CD4-positive, alpha-beta T cell treated with Interleukin-4 for 1 hour (primary cell): ENCODE measurements at places on chromosomes 1 and 21.
A peak's percentile ranks its signal among the peaks of the same experiment; 100 is the strongest.

DNA sequence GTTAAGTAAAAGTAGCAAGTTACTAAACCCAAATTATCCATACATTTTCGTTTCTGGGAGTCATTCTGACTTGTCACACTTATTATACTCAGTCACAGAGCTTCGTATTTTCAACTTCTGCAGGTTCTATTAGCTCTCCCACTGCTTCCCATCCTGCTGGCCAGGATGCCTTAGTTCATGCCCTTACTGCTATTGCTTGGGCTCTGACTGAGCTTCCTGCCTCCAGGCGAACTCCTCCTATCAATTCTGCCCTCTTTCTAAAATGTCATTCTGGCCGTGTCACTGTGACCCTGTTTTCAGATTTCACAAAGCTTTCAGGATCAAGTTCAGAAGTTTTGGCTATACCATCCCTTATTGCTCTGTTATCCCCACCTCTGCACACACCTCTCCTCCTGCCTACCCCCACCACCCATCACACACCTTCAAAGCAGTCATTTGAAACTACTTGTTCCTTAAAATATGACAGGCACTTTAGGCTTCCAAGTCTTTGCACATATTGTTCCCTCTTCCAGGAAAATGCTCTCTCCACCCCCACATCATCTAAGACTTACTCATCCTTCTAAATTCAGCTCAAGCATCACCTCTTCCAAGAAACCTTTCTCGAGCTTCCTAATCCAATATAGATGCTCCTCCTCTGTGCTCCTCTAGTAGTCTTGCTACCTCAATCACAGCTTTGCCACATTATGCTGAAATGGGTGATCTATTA is 278.0 kb downstream of the BRINP2 start:
- no peak for DNase-seq

GRCh38 chr1:60129911-60130310 is 56.3 kb upstream of the C1orf87 start:
- no peak for DNase-seq

- no peak for DNase-seq
These were observed 3.3 kb downstream of the FNDC10 start for GRCh38 chr1:1596493-1597274.

- peak; percentile 43 for DNase-seq
These were observed 61.6 kb downstream of the KIF14 start for GRCh38 chr1:200558866-200559459.

DNA sequence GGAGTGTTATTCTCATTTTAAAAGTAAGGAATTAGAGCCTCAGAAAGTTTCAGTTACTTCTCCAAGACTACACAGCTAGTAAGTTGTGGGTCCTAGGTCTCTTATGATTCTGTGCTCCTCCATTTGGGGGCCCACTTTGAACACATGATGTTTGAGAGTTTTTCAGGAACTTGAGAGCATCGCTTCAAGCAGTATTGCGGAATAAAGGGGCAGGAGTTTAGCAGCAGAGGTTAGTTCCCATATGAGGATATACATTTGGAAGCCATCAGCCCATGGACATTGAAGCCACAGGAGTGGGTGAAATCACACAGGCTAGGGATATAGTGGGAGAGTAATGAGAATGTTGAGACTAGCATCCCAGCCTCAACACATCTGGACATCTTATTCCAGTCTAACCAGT is 143.2 kb downstream of the RASAL2 start:
- DNase-seq: no peak

DNA sequence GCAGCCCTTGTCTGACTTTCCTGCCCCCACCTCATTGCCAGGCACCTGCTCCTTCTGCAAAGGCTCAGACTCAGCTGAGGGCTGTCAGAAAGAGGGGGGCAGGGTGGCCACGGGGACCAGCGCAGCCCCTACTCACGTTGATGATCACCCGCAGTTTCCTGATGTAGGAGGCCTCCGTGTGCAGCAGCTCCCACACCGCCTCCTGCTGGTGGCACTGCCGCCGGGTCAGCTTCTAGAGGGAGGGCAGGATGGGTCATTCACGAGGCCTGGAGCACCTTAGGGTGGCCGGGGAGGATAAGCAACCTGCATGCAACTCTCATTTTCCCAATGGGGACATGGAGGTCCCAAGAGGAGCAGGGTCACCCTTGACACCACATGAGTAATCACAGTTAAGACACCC is 6.4 kb upstream of the TNFRSF25 start:
- DNase-seq: no peak

DNA sequence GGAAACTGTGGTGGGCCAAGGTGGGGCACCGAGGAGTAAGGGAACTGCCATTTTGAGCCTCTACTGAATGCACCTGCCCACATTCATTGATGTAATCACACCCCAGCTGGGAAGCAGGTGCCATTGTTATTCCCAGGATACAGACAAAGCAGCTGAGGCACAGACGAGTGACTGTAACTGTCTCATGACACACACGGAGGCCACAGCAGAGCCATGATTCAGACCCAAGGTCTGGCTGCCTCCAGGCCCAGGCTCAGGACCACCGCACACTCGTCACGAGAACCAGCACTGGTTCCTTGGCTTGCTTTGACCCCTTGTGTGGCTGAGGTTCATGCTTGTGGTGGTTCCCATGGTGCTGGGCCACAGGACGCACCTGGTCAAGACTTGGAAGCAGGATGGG is 45.6 kb upstream of the CLIC4 start:
- DNase-seq: no peak

DNA sequence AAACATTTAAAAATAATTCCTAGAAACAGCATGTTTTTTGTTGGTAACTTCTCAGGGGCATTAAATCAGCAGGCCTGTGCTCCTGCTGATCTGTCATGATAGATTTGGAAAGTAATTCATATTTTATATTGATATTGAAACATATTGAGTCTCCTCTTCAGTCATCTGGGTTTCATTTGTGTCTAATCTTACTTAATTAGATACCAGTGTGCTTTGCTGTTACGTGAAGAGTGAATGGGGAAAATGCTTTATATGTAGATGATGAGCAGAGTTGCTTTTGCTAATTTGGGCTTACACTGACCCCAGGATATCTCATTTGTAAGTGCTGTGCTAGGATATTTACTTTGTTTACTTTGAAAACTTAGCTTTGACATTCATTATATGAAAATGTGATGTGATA is 45.9 kb downstream of the CHRM3 start:
- no peak for DNase-seq

DNA sequence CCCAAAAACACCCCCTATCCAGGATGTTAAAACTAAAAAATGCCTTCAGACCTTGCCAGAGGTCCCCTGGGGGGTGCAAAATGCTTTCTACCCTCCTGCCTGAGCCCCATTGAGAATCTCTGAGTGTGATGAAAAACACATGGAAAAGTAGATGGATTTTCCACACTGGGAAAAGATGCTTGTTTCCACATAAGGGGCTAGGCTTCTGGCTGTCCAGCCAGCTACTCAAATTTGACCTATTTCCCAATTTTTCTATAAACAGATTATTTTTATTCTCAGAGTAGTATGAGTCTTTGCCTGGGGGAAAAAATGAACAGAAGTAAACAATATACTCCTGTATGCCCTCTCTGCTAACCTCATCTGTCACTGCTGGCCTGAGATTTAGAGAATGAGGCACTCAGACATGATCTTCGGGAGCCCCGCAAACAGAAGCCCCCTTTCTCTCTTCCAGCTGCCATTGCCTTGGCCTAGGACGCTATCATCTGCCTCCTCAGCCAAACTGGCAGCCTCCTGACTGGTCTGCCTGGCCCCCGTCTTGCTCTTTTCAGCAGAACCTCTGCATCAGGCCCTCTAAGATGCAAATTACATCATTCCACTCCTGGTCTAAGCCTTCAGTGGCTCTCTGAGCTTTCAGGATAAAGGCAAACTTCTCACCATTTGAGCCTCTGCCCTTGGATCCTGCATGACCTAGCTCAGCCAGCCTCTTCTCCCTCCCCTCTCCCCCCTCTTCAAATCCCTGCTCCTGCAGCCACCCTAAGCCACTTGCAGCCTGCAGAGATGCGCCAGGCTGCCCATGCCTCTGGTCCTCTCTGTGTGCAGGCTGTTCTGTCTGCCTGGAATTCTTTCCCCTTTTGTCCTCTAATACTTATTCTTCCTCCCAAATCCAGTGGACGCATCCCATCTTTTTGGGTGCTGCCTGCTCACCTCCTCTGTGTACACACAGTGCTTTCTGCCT is 39.7 kb upstream of the TMEM125 start:
- no peak for DNase-seq

DNA sequence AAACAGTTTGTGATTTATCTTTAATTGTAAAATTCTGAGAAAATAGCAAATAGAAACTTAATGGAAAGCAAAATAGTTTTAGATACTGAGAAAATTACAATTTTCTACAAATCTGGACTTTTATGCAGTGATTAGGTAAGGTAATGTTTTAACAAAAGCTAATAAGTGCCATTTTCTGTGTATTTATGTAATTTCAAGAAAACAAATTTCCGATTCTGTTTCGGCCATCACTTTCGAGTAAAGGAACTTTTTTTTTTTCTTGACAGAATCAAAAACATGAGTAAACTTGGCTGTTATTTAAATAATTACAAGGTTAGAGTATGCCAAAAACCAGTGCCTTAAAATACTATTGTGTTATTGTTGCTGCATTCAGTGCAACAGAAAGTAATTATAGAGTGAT is 280.4 kb upstream of the C1orf105 start:
- no peak for DNase-seq

DNA sequence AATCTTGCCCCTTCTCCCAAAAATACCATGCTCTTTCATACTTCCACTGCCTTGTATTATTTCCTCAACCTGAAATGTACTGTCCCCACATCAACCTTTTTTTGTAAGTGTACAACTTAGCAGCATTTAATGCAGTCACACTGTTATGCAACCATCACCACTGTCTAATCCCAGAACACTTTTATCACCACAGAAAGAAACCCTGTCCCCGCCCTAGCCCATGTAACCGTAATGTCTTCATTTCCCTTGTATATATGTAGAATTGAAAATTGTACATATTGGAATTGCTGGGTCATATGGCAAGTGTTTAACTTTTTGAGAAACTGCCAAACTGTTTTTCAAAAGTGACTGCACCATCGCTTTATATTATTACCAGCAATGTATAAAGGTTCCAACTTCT is 37.4 kb downstream of the PTP4A2 start:
- DNase-seq: no peak

- DNase-seq: no peak
These were observed 76.6 kb downstream of the RNF220 start for GRCh38 chr1:44481701-44482100.

GRCh38 chr21:31425138-31425537 is 81.1 kb upstream of the TIAM1 start:
- no peak for DNase-seq

GRCh38 chr1:74534241-74534640 is 21.8 kb upstream of the LRRC53 start:
- DNase-seq: no peak

DNA sequence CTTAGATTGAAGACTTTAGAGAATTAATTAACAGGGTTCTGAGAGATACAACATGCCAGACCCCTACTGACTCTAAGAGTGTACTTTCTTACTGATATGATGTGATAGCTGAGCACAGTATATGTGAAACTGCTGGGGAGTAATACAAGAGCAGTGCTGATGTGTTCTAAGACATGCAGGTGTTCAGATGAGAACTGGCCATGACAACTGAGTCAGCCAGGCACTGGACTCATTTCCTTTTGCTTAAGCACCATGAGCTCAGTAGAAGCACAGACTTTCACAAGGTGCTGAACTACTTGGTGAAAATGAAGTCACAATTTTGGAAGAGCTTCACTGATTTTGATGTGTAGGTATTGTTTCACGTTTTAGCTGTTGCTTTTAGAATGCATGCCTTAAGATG is 15.9 kb upstream of the POGZ start:
- DNase-seq: no peak

GRCh38 chr1:46969014-46969619 is 27.8 kb upstream of the CYP4A11 start:
- no peak for DNase-seq

- peak; percentile 38 for DNase-seq
These were observed 10.2 kb downstream of the EEIG2 start for GRCh38 chr1:108570128-108570527.

DNA sequence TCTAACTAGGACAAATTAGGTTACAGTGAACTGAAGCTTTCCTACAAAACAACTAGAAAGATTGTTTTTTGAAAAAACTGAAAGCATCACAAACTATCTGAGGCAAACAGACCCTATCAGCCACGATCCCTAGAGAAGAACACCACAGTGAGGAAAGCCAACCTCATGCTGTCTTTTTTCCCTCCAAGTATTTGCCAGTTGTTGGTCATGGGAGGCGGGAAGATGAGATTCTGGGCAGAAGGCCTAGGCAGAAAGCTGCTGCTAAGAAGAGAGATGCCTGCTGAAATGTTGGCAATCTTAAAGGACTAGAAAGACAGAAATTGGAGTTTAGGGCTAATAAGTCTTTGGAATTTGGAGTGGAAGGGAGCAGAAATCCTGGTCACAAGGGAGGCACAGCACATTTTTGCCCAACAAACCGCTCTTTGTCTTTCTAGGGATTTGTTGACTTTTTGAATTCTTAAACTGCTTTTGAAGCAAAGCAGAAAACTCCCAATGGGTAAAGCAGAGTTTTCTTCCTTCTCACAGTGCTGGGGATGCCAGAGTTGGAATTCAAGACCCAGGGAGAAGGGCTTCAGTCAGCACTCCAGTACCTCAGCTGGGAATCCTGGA is 83.9 kb downstream of the MT1HL1 start:
- no peak for DNase-seq

DNA sequence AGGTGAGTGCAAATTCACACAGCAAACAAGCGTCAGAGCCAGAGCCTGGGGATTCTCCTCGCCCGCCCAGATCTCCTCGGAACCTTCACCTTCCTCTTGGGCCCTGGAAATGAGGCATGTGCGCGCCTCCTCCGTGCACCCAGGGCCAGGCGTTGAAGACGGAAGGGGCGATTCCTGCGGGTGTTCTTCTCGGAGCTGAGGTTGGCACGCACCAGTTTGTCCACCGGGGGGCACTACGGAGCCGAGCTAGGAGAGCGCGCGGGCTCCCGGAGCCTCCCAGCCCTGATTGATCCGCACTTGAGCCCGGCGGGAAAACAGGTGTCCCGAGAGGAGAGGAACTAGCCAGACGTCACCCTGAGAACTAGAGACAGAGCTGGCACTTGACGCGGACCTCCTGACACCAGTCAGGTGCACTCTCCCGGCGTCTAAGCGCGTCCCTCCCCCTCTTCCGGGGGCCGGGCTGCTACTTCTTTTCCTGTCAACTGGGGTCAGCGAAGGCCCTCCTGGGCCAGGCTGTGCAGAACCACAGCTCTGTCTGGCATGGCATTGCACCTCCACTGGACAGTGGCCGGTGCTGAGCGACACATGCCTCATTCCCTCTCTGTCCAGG is 18.3 kb upstream of the SERINC2 start:
- DNase-seq: peak; percentile 71

DNA sequence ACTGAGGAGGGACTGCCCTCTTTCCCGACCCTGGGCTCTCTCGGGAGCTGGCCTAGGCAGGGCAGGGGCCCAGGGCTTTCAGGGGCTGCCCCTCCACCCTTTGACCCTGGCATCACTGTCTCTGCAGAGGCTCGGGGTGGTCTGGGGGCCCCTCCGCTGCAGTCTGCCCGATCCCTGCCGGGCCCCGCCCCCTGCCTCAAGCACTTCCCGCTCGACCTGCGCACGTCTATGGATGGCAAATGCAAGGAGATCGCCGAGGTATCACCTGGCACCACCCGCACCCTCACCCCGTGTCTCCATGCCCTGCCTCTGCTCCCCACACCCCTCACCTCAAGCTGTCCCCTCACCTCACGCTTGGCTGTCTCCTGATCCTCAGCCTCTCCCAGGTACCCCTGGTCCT is 5.5 kb downstream of the AMPD2 start:
- no peak for DNase-seq
